ENCODE measurements at places on chromosomes 3 and 15. TPM values are rescaled to one million over a fixed set of nuclear protein-coding genes. Genes with fewer than 3 reads are reported as not detected.

DNA sequence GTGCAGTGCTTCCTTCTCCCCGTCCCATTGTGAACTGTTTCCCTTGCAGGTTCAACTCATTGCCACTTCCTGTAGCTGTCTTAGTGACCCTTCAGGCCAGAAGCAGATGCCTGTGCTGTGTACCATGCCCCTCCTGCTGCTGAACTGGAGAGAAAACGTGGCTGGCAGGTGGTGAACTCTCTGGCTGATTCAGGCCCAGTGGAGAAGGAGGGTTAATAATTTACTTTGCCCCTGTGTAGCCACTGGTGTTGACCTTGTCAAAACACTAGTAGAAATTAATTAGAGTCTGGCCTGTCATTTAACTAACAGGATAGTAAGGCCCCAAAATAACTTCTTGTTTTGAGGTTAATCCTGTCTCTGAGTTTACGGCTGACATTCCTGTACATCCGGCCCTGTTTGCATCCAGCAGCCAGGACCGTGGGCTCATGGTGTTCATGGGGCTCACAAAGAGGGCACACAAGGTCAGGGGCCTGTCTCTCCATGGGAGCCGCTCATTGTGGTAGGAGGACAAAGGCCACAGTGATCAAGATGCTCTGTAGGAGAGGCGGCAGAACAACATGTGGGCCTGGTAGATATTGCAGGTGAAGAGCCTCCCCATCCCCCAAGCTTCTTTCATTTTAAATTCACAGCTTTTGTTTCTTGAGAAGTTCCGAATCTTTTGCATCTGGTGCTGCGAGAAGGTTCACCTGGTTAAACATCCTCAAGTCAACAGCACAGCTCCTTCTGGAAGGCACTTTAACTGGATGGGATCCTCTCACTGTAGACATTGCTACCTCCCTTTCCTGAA is 101.6 kb downstream of the CGNL1 start:
- DNase-seq: no peak

The GAP43 gene
- not detected for total RNA-seq

The CPN2 gene
- total RNA-seq: not detected

DNA sequence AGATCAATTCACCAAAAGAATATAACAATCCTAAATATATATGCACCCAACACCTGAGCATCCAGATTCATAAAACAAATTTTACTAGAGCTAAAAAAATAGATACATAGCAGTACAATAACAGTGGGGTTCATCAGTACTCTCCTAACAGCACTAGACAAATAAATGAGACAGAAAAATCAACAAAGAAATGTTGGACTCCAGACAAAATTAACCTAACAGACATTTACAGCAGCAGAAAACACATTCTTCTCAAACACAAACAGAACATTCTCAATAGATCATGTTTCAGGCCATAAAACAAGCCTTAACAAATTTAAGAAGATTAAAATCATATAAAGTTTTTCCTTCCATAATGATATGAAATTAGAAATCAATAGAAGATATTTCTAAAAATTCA is 124.8 kb upstream of the NECTIN3 start:
- DNase-seq: peak; percentile 32

The RBP2 gene
- total RNA-seq: not detected

DNA sequence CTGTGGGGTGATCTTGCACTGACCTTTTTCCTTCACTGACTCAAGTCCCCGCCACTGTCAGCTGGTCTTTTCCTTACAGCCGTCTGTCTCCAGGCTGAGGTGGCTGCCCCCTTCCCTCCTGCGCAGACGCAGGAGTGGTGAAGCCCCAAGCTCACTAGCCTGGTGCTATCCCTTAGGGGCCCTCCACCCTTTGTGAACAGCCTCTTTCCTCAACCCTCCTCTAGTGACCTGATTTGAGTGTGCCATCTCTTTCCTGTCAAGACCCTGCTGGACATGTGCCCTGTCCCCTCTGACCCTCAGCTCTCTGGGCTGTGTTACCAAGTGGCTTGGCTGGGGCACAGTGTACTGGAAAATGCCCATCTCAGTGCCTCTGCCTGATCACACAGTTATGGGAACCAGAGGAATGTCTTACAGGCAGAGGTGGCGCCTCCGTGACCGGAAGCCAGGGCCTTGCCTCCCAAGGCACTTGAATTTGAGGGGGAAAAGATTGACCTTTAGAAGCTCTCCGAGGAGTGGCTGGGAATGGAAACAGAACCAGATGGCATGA is 8.7 kb downstream of the KBTBD13 start:
- DNase-seq: no peak

- DNase-seq: peak; percentile 53
These were observed 1022.9 kb downstream of the MCTP2 start for GRCh38 chr15:95254263-95254662.

The IP6K1 gene
- 45.1 TPM for total RNA-seq

- no peak for DNase-seq
These were observed 18.8 kb upstream of the SKOR1 start for GRCh38 chr15:67806536-67806935.

- no peak for DNase-seq
These were observed 409.8 kb upstream of the TMCO5A start for GRCh38 chr15:37524601-37525000.

GRCh38 chr3:168053115-168053514 is 42.6 kb downstream of the GOLIM4 start:
- DNase-seq: no peak

DNA sequence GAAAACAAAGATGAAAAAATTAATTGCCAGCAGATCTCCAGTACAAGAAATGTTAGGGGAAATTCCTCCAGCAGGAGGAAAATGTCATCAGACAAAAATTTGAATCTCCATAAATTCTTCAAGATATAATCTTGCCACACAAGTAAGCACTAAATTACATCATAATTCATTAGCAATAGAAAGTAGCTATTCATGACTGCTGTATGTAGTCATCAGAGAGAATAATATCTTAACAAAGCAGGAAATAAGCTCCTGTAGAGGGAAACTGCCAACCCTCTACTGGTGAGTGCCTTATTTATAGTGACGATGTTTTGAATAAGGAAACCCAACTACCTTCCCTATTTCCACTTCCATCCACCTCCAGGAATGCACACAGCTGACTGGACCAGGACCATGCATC is 15.8 kb upstream of the SLC27A2 start:
- peak; percentile 75 for DNase-seq

DNA sequence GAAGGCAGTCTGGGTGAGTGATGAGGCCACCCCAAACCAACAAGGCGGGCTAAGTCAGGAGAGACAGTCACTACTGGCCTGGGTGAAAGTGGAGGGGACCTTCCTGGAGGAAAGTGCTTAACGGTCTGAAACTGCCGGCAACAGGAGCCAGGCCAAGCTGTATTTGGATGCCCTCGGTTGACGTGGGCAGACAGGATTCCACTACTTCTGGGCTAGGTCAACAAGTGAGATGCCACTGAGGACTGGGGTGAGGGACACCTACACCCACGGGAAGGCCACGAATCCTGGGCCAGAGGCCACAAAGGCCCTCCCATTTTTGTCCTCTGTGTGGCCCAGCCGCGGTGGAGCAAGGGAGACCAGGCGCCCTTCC is 12.3 kb downstream of the SPTBN5 start:
- no peak for DNase-seq

DNA sequence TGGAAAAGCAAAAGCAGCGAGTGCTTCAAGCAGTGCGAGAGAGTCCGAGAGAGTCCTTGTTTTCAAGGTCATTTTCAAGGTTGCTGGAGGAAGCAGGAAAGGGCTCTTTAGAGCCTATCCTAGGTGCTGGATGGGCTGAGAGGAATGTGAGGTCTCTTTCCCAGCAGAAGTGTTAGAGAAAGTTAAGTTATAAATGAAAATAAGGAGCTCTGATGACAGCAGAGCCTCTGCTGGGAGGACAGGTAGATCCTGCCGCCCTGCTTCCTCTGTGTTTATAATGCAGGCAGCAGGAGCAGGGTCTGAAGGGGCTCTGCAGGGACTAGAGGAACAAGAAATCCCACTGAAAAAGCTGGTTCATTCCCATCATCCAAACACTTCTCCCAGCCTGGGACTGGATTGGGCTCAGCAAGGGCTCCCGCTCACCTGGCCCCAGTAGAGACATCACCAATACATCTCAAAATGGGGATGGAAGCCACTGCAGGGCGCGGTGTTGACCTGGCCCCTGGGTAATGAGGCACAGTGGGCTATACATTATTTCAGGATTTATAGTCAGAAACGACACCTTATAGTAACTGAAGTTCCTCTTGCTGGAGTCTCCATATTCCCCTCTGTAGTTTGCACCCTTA is 41.5 kb upstream of the RAB6B start:
- no peak for DNase-seq

The PPP1R14D gene
- total RNA-seq: not detected

- DNase-seq: no peak
These were observed 240.6 kb downstream of the OTOL1 start for GRCh38 chr3:161737171-161737570.

The IL5RA gene
- not detected for total RNA-seq

GRCh38 chr3:114660808-114661207 is 367.0 kb downstream of the TIGIT start:
- no peak for DNase-seq

DNA sequence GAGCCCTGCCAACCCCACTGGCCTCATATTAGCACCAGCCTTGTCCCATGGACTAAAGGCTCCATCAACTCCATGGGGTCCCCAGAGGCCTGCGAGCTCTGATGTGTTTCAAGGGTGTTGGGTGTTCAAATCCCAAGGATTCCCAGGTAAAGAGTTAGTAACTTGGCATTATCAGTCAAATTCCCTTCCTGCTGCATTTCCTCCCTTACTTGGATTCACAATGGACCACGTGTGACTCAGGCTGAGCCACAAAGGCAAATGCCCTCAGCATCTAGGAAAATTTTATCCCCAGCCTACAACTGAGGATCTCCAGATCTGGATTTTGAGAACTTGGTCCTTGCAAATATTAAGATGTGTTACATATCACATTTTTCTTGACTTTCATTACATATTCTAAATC is 58.8 kb downstream of the GADL1 start:
- DNase-seq: no peak

The CLSTN2 gene
- total RNA-seq: 7.3 TPM

DNA sequence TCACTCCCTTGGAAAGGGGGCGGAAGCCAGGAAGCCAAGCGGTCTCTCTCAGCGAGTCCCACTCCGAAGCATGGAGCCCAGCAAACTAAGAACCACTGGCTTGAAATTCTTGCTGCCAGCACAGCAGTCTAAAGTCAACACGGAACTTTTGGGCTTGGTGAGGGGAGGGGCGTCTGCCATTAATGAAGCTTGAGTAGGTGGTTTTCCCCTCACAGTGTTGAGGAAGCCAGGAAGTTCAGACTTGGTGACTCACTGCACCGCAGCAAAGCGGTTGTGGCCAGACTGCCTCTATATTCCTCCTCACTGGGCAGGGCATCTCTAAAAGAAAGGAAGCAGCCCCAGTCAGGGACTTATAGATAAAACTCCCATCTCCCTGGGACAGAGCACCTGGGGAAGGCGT is 665.4 kb upstream of the CBLB start:
- DNase-seq: no peak

DNA sequence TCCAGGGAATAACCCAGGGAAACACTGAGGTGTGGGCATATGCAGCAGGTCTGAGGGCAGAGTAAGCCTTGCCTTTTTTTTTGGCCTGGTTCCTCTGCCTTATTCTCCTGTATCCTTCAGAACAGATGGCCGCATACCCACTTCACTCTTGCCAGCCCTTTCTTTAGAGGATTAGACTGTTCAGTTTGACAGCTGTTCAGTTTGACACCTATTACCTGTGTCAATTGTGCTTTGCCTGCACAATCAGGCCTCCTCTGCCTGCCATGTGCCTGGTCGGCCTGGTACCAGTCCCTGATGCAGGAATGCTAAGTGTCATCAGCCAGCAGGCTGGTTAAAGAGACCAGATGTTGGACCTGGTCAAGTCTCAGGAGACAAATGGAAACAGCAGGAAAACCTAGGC is 22.3 kb downstream of the TM6SF1 start:
- DNase-seq: no peak

DNA sequence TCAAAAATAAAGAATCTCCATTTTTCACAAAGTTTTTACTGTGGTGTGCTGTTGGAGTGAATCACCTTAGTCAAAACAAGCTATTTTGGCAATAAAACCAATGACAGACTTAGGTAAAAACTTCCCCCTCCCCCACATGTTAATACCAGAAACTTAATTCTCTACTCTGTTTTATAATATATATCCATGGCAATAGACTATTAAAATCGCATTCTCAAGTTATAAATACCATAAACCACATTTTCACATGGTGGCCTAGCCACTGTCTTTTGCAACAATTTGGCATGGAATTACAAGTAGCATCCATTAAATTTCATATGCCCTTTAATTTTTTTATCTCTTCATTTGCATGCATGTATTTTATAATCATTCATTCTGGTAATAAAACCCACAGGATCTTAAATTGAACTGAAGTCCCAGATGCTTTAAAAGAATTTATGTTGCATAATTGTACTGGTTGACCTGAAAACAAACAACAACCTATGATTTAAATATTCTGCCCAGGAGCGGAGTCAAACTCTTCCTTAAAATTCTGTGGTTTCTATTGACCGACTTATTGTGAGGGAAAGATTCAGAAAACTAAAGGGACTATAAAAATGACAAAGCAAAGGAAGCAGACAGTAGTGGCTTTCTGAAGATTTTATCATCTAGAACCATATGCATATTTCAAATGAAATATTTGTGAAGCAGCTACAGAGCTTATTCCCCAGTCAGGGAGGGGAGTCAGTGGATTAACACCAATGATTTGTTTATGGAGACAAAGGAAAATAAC is 229.0 kb upstream of the TBL1XR1 start:
- DNase-seq: peak; percentile 84

GRCh38 chr15:34161329-34161963 is 48.5 kb downstream of the KATNBL1 start:
- DNase-seq: no peak

- DNase-seq: peak; percentile 96
These were observed 31.5 kb upstream of the LDHAL6B start for GRCh38 chr15:59174835-59175831.

- no peak for DNase-seq
These were observed 139.8 kb upstream of the SEMA6D start for GRCh38 chr15:47577461-47577860.

GRCh38 chr15:65981837-65982626 is 112.7 kb downstream of the RAB11A start:
- DNase-seq: no peak

DNA sequence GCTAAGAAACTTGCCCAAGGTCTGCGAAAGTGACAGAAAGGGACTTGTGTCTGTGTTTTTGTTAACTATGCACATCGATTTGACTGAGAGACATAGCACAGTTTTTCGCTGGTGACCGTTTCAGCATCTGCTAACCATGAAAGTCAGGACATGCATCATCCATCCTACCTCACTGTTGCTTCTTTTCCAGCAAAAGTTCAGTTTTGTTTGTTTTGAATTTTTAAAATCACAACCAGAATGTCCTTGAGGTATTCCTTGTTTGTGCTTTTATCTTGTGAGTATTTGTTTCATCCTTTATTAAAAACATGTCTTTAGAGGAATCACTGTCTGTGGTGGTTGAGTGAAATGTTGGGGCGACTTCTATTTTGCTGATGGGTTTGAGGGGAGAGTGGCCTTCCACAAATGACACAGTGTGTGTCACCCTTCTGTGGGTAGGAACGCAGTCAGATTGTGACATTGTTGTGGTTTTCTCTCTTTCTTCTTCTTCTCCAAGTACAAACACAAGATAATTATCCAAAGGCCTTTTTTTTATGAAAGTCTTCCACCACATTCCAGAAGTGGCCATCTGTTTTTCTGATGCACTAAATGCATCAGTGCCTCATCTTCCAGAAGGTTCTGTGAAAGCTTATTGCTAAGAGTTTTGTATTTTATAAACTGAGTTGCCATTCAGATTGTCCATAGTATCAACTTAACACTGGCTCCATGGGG is 214.4 kb upstream of the NR2E3 start:
- DNase-seq: peak; percentile 87
